ENCODE measurements at places on chromosomes 6 and 20.
A peak's percentile ranks its signal among the peaks of the same experiment; 100 is the strongest.

GRCh38 chr20:47317127-47317895 is 39.2 kb downstream of the ZMYND8 start:
- DNase-seq: peak; percentile 80

DNA sequence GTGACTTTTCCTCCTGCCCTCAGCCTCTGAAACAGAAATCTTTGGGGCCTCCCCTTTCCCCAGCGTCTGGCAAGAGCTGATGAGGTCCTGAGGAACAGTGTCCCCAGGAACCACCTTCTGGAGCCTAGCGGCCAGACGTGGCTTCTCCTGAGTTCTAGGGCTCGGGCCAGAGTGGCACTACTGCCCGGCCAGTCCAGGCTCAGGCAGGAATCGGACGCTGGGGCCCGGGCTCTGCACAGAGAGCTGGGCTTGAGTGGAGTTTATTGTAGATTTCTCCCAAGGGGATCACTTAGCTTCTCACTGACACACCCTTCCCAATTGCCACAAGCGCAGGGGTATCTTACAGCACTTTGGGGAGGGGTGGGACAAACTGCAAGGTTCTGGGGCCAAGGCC is 20.2 kb downstream of the SDCBP2 start:
- no peak for DNase-seq

- no peak for DNase-seq
Observed at GRCh38 chr6:152209211-152209610, 401.7 kb downstream of the ESR1 start.

GRCh38 chr20:3712279-3712873 is at the start of gene SIGLEC1:
Gene SIGLEC1 (minus strand): TSS chr20:3712600. CDS start chr20:3707128, 5,472 bp downstream.
- no peak for DNase-seq

Measured in Panc1 (cell line).